ENCODE measurements at places on chromosomes 11 and 22.
A peak's percentile ranks its signal among the peaks of the same experiment; 100 is the strongest.

DNA sequence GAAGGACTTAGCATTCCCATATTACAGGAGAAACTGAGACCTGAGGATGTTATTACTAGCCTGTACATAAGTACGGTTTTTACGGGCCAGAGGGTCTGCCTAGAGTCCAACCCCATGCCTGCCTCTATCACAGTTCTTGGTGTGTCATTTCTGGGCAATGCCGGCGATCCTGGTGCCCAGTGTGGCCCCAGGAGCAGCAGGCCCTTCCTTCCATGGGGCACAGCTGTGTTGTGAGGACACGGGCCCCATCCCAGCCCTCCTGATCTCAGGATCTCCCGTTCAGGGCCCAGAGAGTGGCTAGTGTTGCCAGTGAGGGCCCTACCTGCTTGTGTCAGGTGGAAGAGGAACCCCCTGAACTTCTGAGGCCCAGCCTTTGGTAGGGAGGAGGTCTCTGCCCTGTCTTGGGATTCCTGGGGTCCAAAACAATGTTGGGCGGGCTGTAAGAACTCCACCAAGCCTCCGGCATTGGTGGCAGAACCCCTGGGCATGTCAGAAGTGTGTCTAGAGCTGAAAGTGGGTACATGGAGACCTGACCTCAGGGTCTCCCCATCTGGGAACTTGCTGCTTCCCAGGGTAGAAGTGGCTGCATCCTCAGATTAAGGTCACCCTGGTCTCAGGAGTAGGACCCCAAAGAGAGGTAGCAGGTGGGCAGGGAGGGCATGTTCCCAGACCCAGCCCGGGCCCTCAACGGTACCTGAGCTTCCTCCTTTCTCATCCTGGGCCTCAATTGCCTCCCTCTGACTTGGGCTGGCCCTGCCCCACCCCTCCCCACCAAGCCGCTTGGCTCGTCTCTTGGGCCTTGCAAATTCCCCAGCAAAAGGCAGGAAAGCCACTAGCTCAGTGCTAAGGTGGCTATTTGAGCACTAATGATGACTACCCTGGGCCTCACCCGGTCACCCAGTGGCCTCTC, 74.6 kb upstream of the KCNQ1OT1 start:
- DNase-seq, result no peak

DNA sequence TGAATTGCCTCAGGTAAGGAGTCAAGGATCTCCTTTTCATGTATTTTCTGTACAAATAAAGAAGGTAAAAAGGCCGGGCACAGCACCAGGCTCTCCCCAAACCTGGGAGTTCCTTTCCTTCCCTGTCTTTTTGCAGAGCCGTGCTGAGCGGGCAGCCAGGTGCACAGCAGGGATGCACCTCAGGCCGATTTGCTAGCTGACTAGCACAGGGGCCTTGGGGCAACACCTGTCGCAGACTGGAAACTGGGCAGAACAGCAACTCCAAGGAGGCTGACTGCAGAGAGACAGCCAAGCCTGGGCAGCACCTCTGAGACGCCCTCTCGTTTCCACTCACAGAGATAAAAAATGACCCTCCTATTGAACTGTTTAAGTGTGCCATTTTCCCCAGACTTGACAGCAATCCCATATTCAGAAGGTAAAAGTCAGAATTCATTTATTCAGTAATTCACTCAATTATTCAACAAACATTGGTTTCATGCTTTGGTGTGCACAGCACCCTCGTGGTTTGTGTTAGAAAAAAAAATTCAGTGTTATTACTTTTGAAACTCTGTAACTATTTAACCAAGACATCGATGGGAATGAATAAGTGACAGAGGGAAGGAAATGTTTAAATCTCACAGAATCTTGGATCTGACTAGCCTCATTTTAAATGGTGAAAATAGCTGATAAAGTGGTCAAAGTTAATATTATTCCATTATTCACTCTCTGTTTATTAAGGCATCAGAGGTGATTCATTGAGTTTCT, 120.9 kb downstream of the GALNT18 start:
- DNase-seq, result peak; percentile 62

GRCh38 chr22:22200569-22201184, 43.9 kb upstream of the VPREB1 start:
- DNase-seq, result no peak

DNA sequence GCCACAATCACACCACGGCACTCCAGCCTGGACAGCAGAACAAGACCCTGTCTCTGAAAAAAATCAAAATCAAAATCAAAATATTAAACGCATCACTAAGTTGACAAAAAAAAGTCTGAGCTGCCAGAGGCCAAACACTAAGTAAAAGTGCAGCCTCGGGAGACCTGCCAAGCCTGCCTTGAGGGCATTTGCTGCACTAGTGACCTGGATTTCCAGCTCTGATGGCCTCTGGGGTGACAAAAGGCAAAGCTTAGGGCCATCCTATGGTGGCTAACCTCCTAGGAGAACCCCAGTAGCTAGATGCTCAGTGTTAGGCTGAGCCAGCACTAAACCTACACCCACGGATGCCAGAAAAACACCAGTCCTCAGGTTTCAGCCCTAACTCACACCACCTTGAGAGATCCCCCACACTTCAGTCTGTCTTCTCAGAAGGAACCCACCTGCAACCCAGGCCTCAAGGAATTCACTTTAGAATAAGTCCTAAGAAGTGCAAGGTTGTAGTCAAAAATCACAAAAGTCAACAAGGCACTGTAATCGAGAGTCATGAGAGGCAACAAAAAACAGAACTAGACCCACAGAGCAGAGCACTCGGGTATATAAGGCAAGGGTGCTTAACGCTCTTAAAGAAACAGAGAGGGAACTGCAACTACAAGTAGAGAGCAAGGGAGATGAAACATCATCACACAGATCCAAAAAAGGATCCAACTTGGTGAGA, 28.6 kb downstream of the GNB1L start:
- no peak for DNase-seq

GRCh38 chr11:19241260-19242178, 774 bp upstream of the E2F8 start:
- DNase-seq, result no peak

GRCh38 chr11:67389477-67389876, 2.3 kb upstream of the RAD9A start:
- DNase-seq, result no peak

DNA sequence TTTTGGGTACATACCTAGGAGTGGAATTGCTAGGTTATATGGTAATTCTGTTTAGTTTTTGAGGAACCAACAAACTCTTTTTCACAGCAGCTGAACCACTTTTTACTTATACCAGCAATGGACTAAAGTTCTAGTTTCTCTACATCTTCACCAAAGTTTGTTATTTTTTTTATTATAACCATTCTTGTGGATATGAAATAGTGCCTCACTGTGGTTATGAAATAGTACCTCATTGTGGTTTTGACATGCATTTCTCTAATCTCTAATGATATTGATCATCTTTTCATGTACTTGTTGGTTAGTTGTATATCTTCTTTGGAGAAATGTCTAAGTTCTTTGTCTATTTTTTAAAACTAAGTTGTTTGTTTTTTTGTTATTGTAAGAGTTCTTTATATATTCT, 27.2 kb downstream of the STIM1 start:
- no peak for DNase-seq

GRCh38 chr11:115530752-115531151, 26.5 kb upstream of the CADM1 start:
- no peak for DNase-seq

DNA sequence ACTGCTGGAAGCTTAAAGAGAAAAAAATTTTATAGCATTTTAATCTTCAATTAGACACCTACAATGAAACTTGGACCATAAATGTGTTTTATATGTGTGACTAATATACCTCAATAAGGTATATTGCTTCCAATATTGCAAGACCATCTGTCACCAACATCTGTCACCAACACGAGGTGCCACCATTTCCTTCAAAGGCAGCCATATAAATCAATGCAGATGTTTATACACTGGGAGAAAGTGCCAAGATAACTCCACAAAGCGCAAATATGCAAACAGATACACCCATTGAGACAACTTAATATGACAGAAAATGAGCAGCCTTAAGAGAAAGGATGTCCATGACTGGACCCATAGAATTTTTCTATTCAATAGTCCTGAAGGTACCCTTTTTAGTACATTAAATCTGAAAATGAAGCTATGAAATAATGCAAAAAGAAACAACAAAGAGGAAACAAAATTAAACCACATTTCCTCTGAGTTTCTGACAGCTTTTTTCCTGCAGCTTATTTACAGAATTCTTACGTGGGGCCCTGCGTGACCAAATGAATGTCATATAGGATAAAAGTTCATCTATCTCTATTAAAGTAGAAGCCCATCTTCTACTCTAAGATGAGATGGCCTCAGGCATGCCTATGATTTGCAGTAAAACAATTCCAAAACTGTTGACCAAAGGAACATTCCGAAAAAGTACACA, 12.5 kb downstream of the MPZL3 start:
- DNase-seq, result no peak

- DNase-seq, result peak; percentile 56
Measured at GRCh38 chr22:42970029-42970428, 44.9 kb downstream of the PACSIN2 start.

DNA sequence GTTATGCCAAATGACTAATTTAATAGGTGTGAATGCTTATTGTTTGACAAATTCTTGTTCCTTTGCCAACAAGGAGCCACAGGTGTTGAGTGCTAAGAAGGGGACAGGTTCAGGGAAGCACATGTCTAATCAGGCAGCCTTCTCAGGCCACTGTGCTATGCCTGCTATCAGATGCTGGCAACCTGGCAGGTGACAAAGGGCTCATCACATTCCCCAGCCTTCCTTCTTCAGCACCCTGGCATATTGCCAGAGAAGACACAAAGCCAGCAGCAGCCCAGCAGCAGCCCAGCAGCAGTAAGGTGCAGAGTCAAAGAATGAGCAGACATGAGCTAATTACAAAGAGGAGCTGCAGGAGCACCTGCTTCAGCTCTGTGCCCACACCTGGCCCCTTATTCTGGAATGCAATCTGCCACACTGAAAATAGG, 68.2 kb downstream of the GUCY1A2 start:
- DNase-seq, result peak; percentile 9

DNA sequence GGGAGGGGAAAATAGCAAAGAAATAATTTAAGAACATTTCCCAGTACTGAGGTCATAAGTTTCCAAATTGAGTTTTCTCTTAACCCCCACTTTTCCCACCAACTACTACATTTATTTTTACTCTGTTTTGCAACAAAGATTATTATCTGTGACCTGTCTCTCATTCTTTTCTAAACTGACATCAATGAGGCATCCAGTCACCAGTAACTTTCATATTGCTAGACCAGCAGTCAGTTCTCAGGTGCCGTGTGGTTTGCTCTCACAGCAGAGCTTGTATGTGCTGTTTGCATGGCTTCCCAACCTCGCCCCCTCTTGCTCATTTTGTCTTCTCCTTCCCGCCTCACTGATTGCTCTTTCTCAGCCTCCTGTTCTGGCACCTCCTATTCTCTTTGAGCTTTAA, 1091.3 kb downstream of the TBC1D22A start:
- DNase-seq, result no peak

All from renal cortical epithelial cell (primary cell).